ENCODE measurements at places on chromosomes 7 and 10. TPM values are rescaled to one million over a fixed set of nuclear protein-coding genes. Genes with fewer than 3 reads are reported as not detected.

DNA sequence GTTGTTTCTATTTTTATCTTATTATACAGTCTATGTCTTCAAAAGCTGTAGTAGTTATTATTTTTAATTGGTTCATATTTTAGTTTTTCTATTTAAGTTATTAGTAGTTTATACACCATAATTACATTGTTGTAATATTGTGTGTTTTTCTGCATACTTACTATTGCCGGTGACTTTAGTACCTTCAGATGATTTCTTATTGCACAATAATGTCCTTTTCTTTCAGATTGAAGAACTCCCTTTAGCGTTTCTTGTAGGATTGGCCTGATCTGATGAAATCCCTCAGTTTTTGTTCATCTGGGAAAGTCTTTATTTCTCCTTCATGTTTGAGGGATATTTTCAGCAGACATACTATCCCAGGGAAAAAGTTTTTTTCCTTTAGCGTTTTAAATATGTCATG, 74.3 kb upstream of the CREB5 start:
- no peak for DNase-seq

DNA sequence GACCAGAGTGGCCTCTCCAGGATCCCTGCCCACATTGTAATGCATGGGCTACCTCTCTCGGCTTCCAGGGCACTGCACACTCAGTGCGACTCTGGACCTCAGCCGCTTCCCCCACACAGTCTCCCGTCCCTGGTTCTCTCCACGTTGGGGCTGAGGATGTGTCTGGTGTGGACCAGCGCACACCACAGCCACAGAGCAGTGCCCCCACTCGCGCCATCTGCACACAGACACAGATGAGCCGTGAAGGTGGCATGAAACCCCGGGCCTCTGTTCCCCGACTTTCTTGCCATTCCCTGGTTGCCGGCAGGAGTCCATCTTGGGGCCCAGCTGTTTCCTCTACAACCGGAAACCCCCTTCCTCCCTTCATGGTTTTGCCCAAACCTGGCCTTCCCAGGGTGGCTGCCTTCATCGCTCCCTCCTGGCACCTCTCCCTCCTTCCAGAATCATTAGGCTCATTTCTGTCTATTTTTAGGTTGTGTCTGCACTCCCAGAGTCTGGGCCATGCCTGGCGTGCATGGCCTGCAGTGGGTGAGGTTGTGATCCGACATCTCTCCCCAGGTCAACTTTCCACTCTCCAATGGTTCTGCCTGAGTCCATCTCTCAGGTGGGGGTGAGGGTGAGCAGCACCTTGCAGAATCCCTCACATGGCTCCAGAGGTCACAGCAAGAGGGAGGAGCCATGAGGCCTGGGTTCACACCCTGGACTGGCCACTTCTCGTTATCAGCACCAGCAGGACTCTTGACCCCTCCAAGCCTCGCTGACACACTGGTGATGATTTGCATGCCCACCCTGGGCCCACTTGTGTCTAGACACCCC, 10.1 kb downstream of the RASGEF1A start:
- DNase-seq: peak; percentile 77

DNA sequence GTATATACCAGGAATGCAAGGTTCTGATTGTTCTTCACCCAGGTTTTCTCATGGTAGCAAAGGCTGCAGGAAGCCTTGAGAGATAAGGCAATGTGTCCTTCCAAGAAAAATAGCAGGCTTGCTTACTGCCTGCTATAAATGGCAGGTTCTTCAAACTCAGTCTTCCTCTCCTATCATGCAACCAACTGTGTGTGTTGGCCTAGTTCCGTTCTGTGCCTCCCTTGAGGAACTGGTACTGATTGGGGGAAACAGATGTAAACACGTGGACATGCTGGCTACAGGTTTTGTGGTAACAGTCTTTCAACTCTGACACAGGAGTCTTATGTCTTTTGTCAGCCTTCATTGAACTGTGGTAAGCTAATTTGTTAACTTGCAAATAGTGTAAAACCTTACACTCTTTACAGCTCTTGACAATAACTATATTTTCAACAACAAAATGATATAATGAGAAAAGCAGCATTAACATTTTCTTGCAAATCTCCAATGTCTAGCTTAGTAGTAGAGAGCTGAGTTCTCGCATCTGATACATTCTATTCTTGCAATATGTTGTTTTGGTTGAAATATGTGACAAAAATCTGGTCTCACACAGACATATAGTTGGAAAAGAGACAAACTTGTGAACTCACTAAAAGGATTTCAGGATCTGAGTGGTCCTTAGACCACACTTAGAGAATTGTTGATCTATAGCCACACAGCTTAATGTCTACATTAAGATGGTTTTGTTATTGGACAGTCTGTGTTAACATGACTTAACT, 54.7 kb upstream of the LSM8 start:
- DNase-seq: no peak

- DNase-seq: no peak
Measured at GRCh38 chr7:132351954-132352499, 224.2 kb downstream of the PLXNA4 start.

DNA sequence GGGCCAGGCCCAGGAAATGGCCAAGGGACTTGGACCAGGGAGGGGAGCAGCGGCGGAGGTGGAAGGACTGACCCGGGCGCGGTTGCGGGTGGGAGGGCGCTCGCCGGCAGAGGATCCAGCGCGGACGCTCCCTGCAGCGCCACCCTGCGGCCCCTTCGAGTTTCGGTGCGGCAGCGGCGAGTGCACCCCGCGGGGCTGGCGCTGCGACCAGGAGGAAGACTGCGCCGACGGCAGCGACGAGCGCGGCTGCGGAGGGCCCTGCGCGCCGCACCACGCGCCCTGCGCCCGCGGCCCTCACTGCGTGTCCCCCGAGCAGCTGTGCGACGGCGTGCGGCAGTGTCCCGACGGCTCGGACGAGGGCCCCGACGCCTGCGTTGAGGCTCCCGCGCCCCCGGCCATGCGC, 16.8 kb upstream of the ZNF467 start:
- DNase-seq: no peak

- DNase-seq: no peak
Measured at GRCh38 chr7:13563257-13563656, 426.2 kb downstream of the ETV1 start.

- no peak for DNase-seq
Measured at GRCh38 chr7:39754326-39755120, 131.2 kb downstream of the RALA start.

DNA sequence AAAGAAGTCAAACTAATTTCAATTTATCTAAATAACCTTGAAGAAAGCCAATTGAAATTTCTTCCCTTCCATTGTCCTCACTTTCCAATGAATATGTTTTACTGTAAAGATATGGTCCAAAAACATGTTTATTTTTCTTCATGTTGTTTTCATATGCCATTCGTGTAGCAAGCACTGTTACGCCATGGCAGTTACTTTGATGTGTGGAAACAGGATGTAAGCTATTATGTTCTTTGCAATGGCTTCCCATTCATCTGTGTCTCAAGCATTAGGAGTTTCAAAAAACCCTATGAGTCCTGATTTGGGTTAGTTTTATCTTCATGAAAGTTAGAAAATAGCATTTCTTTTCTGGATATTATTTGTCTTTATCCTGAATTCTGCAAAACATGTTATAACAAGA, 31.0 kb downstream of the GPR141 start:
- DNase-seq: no peak

- no peak for DNase-seq
Measured at GRCh38 chr10:90916392-90917237, 4.3 kb downstream of the ANKRD1 start.

DNA sequence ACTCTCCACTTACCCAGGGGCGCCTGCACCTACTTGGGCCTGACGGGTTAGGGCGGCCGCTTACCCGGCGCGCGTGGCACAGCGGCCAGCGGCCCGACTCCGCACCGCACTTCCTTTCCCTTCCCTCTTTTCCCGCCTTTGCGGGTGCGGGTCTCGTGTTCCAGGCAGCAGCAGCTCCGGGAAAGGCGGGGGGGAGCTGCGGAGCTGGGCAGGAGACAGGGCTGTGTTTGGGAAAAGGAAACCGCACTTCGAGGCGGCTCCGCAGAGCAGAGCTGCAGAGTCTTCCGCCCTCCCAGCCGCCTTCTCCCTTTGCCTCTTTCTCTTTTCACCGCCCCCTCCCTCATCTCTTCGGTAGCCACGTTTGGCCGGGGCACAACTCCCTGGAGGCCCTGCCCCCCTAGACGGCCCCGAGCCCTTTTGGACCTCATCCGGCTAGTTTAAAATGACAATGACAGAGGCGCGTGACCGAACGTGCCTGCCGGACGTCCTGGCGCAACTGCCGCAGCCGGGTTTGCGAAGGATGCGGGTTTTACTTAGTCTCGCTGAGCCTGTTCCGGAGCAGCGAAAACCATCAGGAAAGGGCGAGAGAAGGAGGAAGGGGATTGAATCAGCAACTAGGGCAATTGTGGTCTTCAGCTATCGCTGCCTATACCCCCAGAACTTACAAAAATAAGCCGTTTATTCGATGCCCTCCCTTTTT, 7.9 kb upstream of the PAX2 start:
- DNase-seq: no peak

- no peak for DNase-seq
Measured at GRCh38 chr7:363626-364025, 73.7 kb downstream of the FOXL3 start.

TMEM229A gene
- total RNA-seq: not detected

OPN4 gene
- total RNA-seq: not detected

TMEM225B gene
- 0.55 TPM for total RNA-seq

PLAC9 gene
- 94.2 TPM for total RNA-seq

ANKRD1 gene
- 1.6 TPM for total RNA-seq

HYAL4 gene
- not detected for total RNA-seq

GRID2IP gene
- total RNA-seq: not detected

Data from mesenteric fat pad (tissue), 1 donor.